ENCODE measurements at places on chromosomes 3 and 15.
A peak's percentile ranks its signal among the peaks of the same experiment; 100 is the strongest.

- DNase-seq = no peak
Observed at GRCh38 chr3:146067048-146067447, 93.9 kb downstream of the PLOD2 start.

DNA sequence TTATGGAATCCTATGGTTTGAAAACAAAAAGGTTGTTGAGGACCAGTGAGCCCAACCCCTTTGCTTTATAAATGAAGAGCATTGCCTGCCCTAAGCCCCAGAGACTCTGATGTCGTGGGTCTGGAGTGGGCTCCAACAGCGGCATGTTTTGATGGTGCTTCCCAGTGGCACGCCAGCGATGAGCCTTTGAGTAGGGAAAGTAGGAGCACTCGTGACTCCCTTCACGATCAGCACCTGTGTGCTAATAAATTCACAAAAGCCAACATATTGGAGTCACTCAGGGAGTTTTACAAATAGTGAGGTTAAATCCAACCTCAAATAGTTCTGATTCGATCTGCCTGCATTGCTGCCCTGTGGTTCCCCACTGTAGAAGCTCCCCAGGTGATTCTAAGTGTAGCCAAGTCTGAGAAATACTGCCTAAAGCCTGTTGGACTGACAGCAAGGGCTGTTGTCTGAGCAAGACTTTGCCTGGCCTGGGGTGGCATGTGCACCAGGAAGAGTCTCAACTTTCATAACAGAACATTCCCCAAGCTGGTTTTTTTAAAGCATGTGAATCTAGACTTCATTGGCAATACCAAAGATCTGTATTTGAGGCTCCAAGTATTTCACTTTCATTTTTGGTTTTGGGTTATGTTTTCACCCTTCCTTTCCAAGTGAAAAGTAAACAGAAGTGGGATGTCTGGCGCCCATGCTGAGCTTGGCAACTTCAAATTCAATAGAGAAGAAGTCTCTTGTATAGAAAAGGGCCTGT, 9.9 kb downstream of the CCR5 start:
- DNase-seq = peak; percentile 13

DNA sequence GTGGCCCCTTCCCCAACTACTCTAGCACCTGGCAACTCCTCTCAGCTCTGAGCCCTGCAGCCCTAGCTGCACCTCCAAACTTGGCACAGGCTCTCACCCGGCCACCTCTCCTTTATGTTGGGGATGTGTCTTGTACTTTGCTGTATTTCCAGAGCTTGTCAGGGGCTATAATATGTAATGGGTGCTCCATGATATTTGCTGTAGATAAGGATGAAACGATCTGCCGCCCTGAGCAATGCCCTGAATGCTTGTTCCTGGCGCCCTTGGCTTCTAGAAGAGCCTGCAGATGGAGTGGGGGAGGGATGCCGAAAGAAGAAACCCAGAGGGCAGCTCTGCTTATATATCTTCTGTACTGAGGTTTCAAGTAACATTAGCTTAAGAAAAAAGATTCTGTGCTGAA, 35.9 kb upstream of the ZBTB38 start:
- DNase-seq = no peak

DNA sequence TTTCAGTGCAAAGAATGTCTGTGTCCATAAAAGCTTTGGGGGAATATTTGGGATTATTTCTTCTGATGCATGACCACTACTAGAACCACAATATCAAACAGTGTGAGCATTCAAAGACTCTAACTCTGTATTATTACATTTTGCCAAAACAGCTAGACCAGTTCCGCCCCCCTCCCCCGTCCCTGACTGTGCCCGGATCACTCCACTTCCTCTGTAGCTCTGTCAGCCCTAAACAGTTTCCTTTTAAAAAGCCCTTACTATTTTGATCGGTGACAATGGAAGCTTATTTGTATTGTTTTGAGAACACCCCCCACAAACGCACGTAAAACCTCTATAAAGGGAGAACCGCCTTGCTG, 36.6 kb upstream of the EPHB3 start:
- DNase-seq = peak; percentile 29

GRCh38 chr15:82143390-82144385, 97.9 kb upstream of the MEX3B start:
- no peak for DNase-seq

DNA sequence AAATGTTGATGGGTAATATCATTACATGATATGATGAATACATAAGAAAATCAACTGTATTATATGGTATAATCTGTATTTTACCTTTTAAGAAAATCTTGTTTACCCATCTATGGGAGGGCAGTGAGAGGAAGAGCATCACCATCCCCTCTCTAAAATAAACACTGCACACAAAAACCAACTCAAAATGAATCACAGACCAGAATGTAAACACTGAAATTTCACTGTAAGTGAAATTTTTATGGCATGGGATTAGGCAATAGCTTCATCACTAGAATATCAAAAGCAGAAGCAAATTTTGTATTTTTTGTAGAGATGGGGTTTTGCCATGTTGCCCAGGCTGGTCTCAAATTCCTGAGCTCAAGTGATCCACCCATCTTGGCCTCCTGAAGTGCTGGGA, 26.2 kb downstream of the IFT80 start:
- no peak for DNase-seq
